Activated T-helper 17 cell treated with anti-CD3 and anti-CD28 coated beads, Interleukin-2, amount 50 U/mL, for 72 hours (primary cell): ENCODE measurements at places on chromosomes 5 and 9. TPM values are rescaled to one million over a fixed set of nuclear protein-coding genes. Genes with fewer than 3 reads are reported as not detected.

DNA sequence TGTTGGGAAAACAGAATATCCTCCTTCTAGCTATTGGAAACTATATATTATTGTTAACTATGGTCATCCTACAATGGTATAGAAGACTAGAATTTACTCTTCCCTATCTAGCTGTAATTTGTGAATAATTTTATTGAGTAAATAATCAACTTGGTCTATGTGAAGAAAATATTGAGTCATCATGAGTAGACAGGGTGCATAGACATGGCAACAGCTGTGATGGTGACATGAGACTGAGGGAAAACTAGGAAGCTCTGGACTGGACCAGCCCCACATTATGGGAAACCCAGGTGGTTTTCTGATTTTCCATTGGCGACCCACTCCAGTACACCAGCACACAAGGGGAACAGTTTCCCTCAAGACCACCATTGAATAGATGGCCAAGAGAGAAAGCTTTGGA, 95.0 kb downstream of the APBA1 start:
- ATAC-seq = no peak

The ARL14EPL gene
- not detected for total RNA-seq

DNA sequence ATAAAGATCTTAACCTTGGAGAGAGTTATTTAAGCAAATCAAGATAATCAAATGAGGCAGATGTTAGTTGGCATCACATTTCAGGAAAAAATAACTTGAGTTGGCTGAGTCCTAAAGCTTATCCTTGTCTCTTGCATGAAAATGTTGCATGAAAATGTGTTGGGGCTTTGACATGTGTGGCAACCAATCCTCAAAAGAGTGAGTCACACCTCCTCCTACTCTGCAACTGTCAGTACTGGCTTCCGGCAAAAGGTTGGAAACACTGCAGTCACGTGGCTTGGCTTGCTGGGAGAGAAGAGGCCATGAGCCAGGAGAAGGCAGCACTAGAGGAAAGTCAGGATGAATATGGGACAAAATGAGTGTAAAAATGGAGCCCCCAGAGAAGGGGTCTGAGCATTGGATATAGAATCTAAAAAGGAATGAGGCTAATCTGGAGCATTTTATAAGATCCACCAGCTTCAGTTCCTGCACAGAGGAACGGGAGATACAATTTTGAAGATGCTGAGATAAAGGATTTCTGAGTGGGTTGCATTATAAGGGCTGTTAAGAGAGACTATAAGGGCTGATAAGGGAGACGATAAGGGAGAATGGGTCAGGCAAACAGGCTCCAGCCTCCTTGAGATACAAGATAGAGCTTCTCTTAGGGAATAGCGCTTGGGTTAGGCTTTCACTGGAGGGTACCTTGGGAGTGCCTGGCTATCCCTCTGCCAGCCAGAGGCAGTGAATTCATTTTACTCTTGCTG, 43.1 kb downstream of the SPATA31D1 start:
- no peak for ATAC-seq

The CCL28 gene
- 11.4 TPM for total RNA-seq

GRCh38 chr5:6386271-6386670, 7.9 kb upstream of the MED10 start:
- ATAC-seq = no peak

DNA sequence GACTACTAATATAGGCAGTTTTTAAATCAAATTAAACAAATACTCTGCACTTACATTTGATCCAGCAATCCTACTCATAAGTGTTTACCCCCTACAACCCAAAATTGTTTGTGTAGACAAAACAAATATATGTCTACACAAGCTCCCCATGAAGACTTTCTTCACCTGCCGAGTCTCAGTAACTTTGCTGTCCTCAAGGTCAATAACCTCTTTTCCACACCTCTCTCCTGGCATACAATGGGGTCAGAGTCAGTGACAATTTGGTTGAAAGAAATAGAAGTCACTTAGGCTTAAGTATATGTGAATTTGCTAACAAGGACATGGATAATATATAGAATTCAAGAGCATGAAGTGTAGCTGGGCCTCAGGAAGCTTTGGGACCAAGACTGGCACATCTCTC, 29.1 kb downstream of the APBA1 start:
- ATAC-seq = no peak

- no peak for ATAC-seq
These were observed 30.0 kb upstream of the GRIA1 start for GRCh38 chr5:153460421-153460820.

- ATAC-seq = no peak
These were observed 34.7 kb downstream of the PIP5K1B start for GRCh38 chr9:68739621-68740174.

The NTNG2 gene
- 2.2 TPM for total RNA-seq

The DDX4 gene
- total RNA-seq = not detected

GRCh38 chr5:136730426-136730825, 365.1 kb upstream of the TRPC7 start:
- peak; percentile 26 for ATAC-seq

The ORM2 gene
- total RNA-seq = not detected

The ACER2 gene
- 2.9 TPM for total RNA-seq

DNA sequence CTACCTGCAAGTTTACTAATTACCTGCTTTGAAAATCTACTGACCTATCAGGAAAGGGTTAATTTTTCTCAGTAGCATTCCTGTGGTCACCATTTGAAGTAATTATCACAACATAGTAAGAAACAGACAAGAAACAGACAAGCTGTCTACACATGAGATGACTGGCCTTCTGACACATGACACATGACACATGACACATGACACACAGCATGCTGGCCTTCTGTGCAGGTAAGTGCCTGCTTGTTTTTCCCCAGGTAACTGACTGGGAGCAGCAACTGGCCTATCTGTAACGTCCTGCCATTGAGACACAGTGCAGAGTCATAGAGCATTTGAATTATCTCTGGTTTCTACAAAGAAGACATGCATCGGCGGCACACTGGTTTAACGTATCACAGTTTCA, 222.4 kb downstream of the CTNND2 start:
- no peak for ATAC-seq

DNA sequence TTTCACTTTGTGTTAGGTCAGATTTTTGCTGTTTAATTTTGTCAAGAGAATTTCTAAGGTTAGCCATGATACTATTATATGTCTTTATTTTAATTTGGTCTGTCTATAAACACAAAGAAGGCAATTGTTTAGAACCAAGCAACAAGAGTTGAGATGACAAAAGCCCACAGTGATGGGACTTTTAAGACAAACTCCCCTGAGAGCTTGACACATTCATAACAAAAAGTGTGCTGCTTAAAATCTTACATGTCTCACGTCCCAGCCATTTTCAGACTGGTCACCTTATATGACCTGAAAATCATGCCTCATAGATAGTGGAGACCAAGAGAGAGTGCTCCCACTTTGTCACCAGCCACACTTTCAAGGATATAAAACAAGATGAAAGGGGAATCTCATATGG, 21.6 kb upstream of the NNT start:
- ATAC-seq = no peak

DNA sequence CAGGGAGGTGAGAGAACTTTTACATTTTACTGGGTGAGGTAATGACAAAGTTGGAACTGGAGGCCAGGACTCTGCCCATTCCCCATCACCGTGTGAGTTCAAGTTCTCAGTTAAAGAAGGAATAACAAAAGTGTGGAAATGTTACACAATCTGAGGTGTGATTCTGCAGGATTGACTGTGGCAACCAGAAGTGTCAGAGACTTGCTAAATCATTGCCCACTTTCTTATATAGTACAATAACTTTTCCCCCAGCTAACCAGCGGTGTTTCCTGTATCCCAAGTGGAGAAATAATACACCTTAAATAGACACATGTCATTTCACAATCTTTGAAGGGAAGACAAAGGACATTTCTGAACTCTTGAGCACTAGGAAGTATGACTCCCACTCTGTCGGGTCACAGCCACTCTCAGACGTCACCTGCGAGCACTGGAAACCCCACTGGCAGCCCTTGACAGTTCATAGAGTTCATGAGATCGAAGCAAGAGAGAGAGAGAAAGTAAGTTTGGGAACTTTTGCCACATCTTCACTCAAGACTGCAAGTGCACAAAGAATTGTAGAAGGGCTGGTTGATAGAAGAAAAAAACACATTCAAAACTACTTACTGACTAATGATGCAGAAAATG, 28.4 kb downstream of the PAX5 start:
- ATAC-seq = no peak

DNA sequence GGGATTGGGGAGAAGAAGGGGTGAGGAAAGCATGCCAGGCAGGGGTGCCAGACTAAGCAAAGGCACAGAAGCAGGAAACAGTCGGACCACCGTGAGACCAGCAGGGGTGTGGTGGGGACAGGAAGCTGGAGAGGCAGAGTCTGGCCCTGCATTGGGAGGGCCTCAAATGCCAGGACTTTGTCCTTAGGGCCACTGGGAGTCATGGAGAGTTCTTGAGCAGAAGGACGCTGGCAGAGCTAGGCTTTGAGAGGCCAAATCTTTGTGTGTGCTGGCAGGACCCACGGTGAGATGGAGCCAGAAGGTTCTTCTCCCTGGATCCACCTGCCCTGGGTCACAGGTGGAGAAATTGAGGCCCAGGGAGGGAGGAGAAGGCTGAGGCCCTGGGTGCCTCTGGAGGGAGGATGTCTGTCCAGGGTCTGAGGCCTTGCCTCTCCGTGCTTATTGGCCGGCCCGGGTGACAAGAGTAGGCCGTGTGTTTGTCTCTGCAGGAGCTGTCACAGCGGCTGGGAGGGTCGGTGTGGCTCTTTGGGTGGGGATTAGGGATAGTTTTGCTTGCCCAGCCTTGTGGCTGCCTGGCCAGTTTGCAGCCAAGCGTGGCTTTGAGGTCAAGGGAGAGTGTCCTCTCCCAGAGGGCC, 1.8 kb upstream of the ENG start:
- ATAC-seq = no peak

The ZFP37 gene
- 3.2 TPM for total RNA-seq

DNA sequence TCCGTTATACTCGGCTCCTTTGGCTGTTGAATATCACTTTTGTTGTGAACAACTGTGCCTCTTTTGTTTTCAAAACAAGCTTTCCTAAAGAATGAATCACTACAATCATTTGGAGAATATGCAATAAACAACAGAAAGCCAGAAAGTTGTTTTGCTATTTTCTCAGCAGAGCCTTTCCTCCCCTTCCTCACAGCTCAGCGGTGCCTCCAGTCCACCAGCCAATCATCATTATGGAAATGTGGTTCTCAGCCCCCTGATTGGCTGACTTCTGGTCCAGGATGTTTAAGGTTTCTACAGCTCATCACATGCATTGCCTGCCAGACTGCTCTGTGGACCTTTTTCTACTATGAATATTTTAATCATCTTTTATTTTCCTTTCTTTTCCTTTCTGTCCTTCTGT, 9.1 kb upstream of the ZNF608 start:
- no peak for ATAC-seq

GRCh38 chr5:74446725-74447241, 193.7 kb downstream of the ENC1 start:
- ATAC-seq = no peak

DNA sequence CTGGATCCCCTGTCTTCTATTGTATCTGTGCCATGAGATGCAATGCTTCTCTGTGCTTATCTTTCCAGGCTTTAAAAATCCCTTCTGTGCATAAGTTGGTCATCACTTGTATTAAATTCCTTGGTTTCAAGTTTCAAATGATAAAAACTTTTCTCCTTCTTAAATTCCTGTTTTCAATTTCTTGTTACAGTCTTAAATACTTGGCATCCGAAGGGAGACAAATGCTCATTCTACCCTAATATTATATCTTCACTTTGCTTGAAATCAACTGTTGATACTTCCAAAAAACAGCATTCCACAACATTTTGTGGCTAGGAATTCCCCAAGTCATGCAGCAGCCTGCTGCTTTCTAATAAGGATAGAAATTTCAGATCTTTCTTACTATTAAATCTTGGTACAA, 413.2 kb upstream of the ACTBL2 start:
- ATAC-seq = no peak

DNA sequence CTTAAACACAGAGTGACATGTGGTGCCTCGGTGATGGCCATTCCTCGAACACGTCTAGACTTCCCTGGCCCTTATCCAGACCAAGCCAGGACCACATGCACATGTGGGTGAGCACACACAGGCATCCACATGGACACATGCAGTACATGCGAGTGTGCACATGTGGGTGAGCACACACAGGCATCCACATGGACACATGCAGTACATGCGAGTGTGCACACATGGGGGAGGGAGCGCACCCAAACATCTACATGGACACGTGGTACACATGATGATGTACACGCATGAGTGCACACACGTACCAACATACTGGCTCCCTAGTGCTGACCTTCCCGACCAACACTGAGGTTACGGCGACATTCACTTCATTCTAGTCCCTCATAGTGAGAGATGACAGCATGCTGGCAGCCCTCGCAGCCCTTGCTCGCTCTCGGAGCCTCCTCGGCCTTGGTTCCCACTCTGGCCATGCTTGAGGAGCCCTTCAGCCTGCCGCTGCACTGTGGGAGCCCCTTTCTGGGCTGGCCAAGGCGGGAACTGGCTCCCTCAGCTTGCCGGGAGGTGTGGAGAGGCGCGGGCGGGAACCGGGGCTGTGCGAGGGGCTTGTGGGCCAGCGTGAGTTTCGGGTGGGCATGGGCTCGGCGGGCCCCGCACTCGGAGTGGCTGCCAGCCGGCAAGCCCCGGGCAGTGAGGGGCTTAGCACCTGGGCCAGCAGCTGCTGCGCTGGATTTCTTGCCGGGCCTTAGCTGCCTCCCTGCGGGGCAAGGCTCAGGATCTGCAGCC, 186.8 kb downstream of the HSPA4 start:
- no peak for ATAC-seq

The SPACA9 gene
- 1.3 TPM for total RNA-seq

GRCh38 chr9:89352874-89353649, 34.8 kb downstream of the SECISBP2 start:
- ATAC-seq = no peak

GRCh38 chr9:136244122-136244968, 1.3 kb downstream of the QSOX2 start:
- peak; percentile 84 for ATAC-seq

DNA sequence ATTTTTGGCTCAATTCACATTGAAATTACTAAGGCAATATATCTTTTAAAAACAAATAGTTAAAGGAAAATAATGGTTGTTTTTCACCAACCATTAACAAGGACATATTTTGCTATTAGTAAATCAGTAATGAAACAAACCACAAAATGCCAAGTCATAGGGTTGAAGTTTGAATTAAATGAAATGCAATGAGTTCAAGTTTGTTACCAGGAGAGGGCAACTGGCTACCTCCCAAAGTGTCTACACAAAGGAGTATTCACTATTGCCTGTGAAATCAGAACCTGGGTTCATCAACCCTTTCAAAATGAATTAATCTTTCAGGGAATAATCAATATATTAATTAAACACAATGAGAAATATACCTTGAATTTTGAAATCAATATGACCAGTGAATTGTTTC, 138.4 kb upstream of the DMRTA1 start:
- no peak for ATAC-seq

The CBY3 gene
- not detected for total RNA-seq

DNA sequence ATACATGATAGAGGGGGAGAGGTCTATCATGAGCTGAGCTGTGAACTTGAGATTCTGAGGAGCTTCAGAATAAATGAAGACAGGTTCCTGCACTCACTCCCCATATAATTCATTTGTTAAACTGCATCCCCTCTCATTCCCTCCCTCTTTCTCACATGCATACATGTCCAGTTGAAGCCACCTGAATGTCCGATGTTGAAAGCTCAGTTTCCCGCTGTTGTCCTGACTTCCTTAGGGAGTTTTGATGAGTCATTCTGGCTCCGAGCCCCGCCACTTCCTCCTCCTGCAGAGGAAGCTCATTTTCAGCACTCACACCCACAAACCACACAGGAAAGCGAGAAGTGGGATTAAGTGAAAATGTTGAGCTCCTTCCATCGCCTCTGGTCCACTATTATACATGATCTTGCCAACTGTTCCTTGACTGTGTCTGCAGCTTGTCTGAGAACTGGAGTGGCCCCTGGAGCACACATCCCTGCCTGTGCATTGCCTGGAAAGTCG, 121.2 kb downstream of the CEMIP2 start:
- ATAC-seq = no peak

- ATAC-seq = no peak
These were observed 263.6 kb downstream of the FANCC start for GRCh38 chr9:95053611-95054570.
